ENCODE measurements at places on chromosomes 1 and 21. TPM values are rescaled to one million over a fixed set of nuclear protein-coding genes. Genes with fewer than 3 reads are reported as not detected.
A peak's percentile ranks its signal among the peaks of the same experiment; 100 is the strongest.

The SLC44A5 gene
- 0.33 TPM for total RNA-seq

The SLC25A34 gene
- 3.5 TPM for total RNA-seq

The ADCY10 gene
- 0.13 TPM for total RNA-seq

The GJA8 gene
- not detected for total RNA-seq

The RPTN gene
- not detected for total RNA-seq

- peak; percentile 84 for DNase-seq
- no peaks in the 10 kb centered on the region for H3K27me3 ChIP-seq
- H3K4me3 ChIP-seq = peak overlapping the region; percentile 6
- H3K27ac ChIP-seq = peak overlapping the region; percentile 86
Observed at GRCh38 chr1:223730479-223731132, 18.3 kb downstream of the CAPN2 start.

DNA sequence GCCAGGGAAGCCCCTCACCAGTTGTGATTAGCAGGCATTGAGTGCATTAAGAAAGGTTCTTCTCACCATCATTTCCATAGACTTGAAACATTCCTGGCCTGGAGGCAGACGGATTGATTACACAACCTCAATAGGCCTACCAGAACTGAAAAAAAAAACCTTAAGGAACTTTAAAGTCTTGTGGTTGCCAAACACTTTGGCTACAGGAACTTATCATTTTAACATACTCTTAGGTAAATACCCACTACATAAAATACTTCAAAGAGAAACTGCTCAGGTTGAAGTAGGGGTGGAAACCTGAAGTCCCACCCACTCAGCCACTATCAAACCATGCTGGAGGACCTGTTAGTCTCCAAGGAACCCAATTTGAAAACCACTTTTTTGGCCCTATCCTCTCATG lies 22.4 kb upstream of the HMGB4 start:
- H3K27me3 ChIP-seq = peaks cover 12% of the 10 kb centered on the region
- no peaks in the 10 kb centered on the region for H3K4me1 ChIP-seq
- DNase-seq = no peak
- H3K4me3 ChIP-seq = no peak overlapping the region

GRCh38 chr1:119308130-119308700 lies 60.4 kb upstream of the HAO2 start:
- H3K27me3 ChIP-seq = no peaks in the 10 kb centered on the region
- H3K4me3 ChIP-seq = no peak overlapping the region
- no peaks in the 10 kb centered on the region for H3K4me1 ChIP-seq
- H3K27ac ChIP-seq = no peak overlapping the region

DNA sequence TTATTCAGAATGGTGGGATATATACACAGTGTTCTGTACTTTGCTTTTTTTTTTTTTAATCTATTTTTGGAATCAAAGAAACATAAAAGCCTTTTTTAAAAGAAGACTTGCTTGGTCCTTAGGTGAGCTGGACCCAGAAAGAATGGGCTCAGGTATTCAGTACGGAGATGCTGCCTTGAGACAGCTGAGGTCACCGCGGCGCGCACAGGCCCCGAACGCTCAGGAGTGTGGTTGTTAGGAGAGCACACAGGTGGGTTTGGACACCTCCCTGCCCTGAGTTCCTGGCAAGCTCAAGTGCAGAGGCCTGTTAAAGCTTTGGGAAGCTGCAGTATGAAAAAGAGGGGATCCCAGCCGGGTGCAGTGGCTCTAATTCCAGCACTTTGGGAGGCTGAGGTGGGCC lies 31.8 kb downstream of the RAB4A start:
- no peak overlapping the region for H3K4me3 ChIP-seq
- DNase-seq = no peak

GRCh38 chr1:20376880-20377494 lies 86.3 kb downstream of the VWA5B1 start:
- H3K36me3 ChIP-seq = no peaks in the 10 kb centered on the region
- no peak overlapping the region for H3K27ac ChIP-seq
- no peak overlapping the region for H3K4me3 ChIP-seq
- H3K27me3 ChIP-seq = no peaks in the 10 kb centered on the region

DNA sequence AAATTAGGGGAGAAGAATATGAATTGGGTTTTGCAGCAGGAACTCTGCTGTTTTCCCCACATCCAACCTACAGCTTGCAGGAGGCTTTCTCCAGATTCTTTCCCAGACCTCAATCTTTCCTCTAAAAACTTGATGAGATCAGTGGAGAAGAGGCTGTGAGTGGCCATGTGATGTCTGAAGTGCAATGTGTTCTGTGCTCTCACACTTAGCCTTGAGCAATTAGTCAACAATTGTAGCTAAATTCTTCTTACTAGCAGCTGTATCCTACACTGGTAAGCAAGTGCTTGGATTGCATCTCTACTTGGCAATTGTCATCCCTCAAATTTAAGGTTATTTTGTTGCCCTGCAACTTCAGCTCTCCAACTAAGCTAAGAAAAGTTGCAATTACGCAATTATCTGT lies 807.3 kb upstream of the RGS18 start:
- no peak for DNase-seq
- H3K27me3 ChIP-seq = no peaks in the 10 kb centered on the region
- H3K4me1 ChIP-seq = no peaks in the 10 kb centered on the region
- no peak overlapping the region for H3K4me3 ChIP-seq
- H3K36me3 ChIP-seq = no peaks in the 10 kb centered on the region

GRCh38 chr1:36096500-36097432 lies 8.1 kb downstream of the ADPRS start:
- DNase-seq = peak; percentile 43
- H3K36me3 ChIP-seq = peaks cover 9% of the 10 kb centered on the region
- H3K4me3 ChIP-seq = no peak overlapping the region
- H3K4me1 ChIP-seq = peaks cover 9% of the 10 kb centered on the region

- H3K27me3 ChIP-seq = peaks cover 21% of the 10 kb centered on the region
- H3K4me3 ChIP-seq = no peak overlapping the region
- H3K27ac ChIP-seq = no peak overlapping the region
- H3K4me1 ChIP-seq = no peaks in the 10 kb centered on the region
Observed at GRCh38 chr1:9388335-9389180, 95.9 kb downstream of the SPSB1 start.

GRCh38 chr1:224203243-224204016 lies 20.4 kb downstream of the DEGS1 start:
- H3K27me3 ChIP-seq = no peaks in the 10 kb centered on the region
- H3K4me1 ChIP-seq = peaks cover 20% of the 10 kb centered on the region
- no peaks in the 10 kb centered on the region for H3K36me3 ChIP-seq

DNA sequence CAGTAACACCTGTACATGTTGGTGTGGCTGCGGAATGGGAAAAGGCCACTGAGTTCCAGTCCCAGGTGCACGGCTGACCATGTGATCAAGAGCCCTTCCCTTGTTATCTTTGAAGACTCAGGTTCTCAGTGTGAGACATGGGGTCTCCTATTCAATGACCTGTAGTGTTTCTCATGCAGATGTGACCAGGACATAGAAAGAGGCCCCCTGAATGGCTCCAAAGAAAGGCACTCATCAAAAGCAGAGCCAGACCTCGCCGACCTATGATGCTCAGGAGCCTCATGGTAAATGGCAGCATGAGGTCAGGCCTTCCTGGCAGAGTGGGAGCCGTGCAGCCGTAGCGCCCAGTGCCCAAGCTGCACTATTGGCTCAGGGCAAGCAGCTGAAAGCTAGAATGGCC lies 42.3 kb upstream of the HAO2 start:
- peaks cover 21% of the 10 kb centered on the region for H3K4me1 ChIP-seq
- H3K36me3 ChIP-seq = no peaks in the 10 kb centered on the region
- no peak for DNase-seq
- H3K27me3 ChIP-seq = 0 out of 2 replicates have a peak, but pooled peaks cover 3% of the 10 kb centered on the region
- H3K4me3 ChIP-seq = no peak overlapping the region

- H3K36me3 ChIP-seq = no peaks in the 10 kb centered on the region
- H3K4me3 ChIP-seq = no peak overlapping the region
- no peaks in the 10 kb centered on the region for H3K4me1 ChIP-seq
- no peak for DNase-seq
- H3K27ac ChIP-seq = no peak overlapping the region
Observed at GRCh38 chr1:160814316-160814715, 18.3 kb downstream of the LY9 start.

GRCh38 chr1:68344208-68344607 lies 105.5 kb downstream of the RPE65 start:
- H3K27ac ChIP-seq = no peak overlapping the region
- H3K4me3 ChIP-seq = no peak overlapping the region
- no peaks in the 10 kb centered on the region for H3K27me3 ChIP-seq
- DNase-seq = no peak
- no peaks in the 10 kb centered on the region for H3K4me1 ChIP-seq

DNA sequence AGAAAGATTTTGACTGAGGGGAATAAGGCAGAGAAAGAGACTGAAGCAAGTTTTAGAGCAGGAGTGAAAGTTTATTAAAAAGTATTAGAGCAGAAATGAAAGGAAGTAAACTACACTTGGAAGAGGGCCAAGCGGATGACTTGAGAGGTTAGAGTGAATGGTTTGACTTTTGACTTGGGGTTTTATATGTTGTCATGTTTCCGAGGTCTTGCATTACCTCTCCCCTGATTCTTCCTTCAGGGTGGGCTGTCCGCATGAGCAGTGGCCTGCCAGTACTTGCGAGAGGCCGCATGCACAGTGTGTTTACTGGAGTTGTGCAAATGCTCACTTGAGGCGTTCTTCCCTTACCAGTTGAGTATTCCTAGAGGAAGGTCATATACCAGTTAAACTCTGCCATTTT lies 13.0 kb upstream of the DENND2D start:
- no peaks in the 10 kb centered on the region for H3K4me1 ChIP-seq
- no peak overlapping the region for H3K27ac ChIP-seq
- H3K4me3 ChIP-seq = no peak overlapping the region
- 0 out of 2 replicates have a peak, but pooled peaks cover 7% of the 10 kb centered on the region for H3K27me3 ChIP-seq
- no peaks in the 10 kb centered on the region for H3K36me3 ChIP-seq
- DNase-seq = no peak

GRCh38 chr1:201245082-201245481 lies 38.2 kb upstream of the PKP1 start:
- H3K27ac ChIP-seq = no peak overlapping the region
- no peak for DNase-seq
- H3K4me3 ChIP-seq = no peak overlapping the region
- no peaks in the 10 kb centered on the region for H3K4me1 ChIP-seq

DNA sequence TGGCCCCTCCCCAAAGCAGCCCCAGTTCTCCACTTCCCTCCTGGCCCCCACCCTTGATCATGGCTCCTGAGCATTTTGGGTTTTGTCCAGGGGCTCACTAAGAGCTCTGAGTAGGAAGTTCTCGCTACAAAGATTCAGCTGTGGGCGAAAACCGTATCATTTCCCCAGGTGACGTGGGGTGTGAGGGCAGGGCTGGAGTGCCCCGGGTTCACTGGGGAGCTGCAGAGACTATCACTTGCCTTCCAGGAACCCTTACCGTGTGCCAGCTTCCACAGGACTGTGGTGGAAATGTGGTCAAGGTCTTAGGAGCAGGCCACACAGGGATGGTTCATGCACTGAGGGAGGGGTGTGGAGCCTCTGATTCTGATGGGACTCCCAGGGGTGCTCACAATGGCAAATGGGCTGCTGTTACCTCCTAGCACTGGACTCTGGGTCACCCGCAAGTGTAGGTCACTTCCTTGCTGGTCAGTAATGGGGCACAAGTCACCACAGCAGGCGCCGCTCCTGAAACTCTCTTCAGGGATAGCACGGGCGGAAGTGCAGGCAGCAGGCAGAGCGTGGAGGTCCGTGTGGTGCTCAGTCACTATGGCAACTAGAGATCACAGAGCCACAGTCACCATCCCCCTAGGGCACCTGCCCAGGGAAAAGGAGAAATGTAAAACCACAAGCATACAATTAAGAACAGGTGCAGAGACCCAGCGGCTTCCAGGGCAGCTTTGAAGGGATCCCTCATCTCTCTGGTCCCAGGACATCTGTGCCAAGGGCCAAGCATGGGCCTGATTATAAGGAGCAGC lies 35.4 kb downstream of the RSPH1 start:
- peak; percentile 88 for DNase-seq
- H3K4me3 ChIP-seq = no peak overlapping the region
- peaks cover 12% of the 10 kb centered on the region for H3K4me1 ChIP-seq
- H3K27ac ChIP-seq = no peak overlapping the region

DNA sequence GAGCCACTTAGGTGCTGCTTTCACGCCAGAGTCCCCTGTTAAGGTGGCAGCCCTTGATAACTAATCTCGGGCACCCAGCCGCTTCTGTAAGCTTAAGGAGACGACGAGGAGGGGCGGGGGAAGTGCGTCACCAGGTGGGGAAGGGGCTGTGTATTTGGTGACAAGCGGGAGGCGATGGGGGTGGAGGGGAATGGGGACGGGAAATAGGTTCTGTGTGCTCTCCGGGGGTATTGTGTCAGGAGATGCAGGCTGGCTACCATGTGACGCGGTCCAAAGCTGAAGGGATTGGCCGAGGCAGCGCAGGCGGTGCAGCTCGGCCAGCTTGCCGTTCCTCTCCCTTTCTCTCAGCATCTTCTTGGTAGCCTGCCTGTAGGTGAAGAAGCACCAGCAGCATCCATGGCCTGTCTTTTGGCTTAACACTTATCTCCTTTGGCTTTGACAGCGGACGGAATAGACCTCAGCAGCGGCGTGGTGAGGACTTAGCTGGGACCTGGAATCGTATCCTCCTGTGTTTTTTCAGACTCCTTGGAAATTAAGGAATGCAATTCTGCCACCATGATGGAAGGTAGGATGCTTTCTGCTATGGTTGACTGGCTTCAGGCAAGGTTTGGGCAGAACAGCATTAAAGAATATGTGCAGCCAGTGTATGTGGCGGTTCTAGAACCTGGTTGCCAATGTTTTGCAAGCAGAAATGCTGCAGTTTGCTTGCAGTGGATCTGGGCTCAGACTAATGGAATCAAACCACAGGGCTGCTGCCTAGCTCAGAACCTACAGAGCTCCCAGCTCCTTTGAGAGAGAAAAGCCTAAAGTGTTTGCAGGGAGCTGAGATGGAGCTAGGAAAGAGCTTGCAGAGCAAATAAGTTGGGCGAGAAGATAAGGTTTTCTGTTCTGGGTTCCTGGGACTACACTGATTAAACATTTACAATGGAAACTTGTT lies at the start of gene SGIP1:
TSS of gene SGIP1 (plus strand) at position 350 of the 937 bp plus-strand sequence. CDS start at position 556, 206 bp downstream.
- H3K27me3 ChIP-seq = no peaks in the 10 kb centered on the region
- H3K27ac ChIP-seq = no peak within 1 kb of the TSS
- H3K4me1 ChIP-seq = 0 out of 2 replicates have a peak, but pooled peaks cover 3% of the 10 kb centered on the region
- H3K36me3 ChIP-seq = no peaks in the 10 kb centered on the region
